ENCODE measurements at places on chromosomes 1 and 21. TPM values are rescaled to one million over a fixed set of nuclear protein-coding genes. Genes with fewer than 3 reads are reported as not detected.

- no peak for DNase-seq
These were observed 16.4 kb downstream of the RNF220 start for GRCh38 chr1:44421446-44421884.

DNA sequence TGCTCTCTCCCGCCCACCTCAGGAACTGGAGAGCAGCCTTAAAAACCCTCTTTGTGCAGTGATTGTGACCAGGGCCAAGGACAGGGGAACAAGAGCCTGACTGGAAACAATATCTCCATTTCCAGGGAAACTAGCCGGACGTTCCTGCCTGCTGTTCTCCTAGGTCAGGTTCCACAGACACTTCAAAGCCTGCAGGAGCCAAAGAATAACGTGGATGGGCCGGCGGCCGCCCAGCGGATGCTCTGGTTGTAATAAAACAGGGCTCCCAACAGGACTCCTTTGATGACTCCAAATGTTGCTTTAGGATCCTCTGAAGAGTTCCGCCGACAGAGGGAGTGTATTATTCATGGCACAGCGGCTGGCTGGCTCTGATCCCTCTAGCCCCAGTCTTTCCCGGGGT is 162.2 kb downstream of the PLXNA2 start:
- no peak for DNase-seq

- DNase-seq, result no peak
These were observed 83.9 kb upstream of the ARTN start for GRCh38 chr1:43849670-43850069.

DNA sequence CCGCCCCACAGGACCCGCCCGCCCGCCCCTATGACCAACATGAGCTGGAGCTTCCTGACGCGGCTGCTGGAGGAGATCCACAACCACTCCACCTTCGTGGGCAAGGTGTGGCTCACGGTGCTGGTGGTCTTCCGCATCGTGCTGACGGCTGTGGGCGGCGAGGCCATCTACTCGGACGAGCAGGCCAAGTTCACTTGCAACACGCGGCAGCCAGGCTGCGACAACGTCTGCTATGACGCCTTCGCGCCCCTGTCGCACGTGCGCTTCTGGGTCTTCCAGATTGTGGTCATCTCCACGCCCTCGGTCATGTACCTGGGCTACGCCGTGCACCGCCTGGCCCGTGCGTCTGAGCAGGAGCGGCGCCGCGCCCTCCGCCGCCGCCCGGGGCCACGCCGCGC is 7.9 kb upstream of the IBA57 start:
- no peak for DNase-seq

DNA sequence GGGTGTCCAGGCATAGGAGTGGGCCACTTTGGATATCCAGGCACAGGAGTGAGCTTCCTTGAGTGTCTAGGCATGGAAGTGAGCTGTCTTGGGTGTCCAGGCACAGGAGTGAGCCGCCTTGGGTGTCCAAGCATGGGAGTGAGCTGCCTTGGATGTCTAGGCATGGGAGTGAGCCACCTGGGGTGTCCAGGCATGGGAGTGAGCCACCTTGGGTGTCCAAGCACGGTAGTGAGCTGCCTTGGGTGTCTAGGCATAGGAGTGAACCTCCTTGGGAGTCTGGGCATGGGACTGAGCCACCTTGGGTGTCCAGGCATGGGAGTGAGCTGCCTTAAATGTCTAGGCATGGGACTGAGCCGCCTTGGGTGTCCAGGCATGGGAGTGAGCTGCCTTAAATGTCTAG is 146.3 kb downstream of the C1orf94 start:
- DNase-seq, result no peak

- no peak for DNase-seq
These were observed 24.8 kb downstream of the S100A6 start for GRCh38 chr1:153510984-153511410.

- no peak for DNase-seq
These were observed 881 bp downstream of the USP25 start for GRCh38 chr21:15730484-15731242.

Gene EXTL2
- polyA plus RNA-seq, result 13.7 TPM

DNA sequence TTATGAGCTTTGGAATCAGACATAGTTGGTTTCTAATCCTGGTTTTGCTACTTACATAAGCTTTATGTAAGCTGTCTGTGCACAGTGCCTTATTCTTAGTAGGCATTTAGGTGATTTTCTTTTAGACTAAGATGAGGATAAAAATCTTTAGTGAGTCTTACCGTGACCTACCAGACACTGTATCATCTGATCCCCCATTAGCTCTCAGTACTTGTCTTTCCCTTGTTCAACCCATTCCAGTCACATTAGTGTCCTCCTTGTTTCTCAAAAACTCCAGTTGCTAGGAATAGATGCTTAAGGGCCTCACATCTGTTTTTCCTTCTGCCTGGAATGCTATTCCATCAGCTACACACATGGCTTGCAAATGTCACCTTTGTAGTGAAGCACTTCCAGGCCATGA is 18.8 kb downstream of the PPP1R12B start:
- DNase-seq, result peak; percentile 84

DNA sequence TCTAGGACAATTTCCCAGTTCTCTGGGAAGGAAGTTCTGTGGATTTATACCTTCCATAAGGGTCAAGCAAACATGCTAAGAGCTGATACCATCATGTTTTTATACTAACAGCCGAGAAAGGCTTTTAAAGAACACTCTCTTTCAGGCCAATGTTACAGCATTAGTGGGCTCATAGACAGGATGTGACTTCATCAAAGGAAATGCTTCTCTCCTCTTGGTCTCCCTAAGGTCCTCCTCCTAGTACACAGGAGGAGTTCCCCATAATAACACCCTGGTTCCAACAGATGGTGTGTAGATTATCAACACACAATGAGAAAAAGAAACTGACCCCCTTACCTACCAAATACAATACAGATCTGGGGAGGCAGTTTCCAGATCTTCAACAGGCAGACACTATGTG is 26.7 kb upstream of the GLIS1 start:
- DNase-seq, result no peak

DNA sequence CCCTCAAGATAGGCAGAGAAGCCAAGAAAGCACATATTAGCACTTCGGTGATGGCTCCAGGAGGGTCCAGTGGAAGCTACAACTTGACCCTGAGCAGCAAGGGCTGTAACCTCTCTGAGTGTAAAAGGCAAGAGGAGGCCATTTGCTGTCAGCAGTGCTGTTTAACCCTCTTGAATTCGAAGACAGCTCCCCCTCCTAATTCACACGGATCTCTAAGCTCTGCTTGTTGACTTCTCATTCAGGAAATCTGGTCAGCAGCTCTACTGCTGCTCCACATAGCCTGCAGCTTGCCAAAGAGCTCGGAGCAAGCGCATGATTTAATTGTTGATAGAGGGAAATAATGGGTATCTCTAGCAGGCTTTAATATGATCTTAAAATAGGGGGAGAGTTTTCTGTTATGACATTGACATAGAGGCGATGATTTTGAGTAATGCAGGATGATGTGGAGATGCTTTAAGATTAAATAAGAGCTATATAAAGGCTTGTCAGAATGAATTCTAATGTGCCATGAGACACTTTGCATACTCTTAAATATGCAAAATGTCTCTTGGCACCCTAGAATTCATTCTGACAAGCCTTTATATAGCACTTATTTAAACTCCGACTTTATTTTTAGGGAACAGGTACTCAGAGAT is 79.4 kb upstream of the USH2A start:
- no peak for DNase-seq

Gene TRIM67
- polyA plus RNA-seq, result 0.01 TPM

GRCh38 chr1:53259932-53260331 is 21.6 kb upstream of the MAGOH start:
- DNase-seq, result no peak

- no peak for DNase-seq
These were observed 72.5 kb downstream of the CD34 start for GRCh38 chr1:207838156-207839082.

Gene SH2D5
- polyA plus RNA-seq, result 1.6 TPM
